ENCODE measurements at places on chromosomes 16 and 17. TPM values are rescaled to one million over a fixed set of nuclear protein-coding genes. Genes with fewer than 3 reads are reported as not detected.

CACNG4 gene
- 0.53 TPM for polyA plus RNA-seq

GRCh38 chr17:57605675-57606105 is 139.4 kb downstream of the CCDC182 start:
- peak; percentile 55 for DNase-seq

DNA sequence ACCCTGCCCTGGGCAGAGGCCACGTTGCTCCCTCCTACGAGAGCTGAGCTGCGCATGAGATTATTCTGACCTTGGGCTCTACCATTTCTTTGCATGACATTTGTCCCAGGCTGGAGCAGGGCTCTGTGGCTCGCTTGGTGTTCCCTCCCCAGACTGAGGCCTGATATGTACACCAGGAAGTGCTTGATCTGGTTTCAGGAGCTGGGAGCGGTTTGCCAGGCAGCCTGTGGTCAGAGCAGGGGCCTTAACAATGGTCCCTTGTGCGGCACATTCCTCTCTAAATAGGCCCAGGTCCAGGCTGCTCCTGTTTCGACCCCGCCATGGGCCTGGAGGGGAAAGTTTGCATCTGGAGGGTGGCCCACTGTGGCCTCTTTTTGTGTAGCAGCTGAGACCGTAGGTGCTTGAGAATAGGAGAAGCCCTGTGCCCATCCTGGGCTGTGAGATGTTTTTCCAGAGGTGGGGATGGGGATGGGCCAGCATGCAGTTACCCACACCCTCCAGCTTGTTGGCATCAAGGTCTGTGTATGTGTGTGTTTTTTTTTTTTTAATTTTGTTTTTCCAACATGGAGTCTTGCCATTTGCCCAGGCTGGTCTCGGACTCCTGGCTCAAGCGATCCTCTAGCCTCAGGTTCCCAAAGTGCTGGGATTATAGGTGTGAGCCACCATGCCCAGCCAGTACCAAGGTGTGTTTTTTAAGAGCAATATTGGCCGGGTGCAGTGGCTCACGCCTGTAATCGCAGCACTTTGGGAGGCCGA is 253.9 kb downstream of the SEC14L1 start:
- DNase-seq, result no peak

DNA sequence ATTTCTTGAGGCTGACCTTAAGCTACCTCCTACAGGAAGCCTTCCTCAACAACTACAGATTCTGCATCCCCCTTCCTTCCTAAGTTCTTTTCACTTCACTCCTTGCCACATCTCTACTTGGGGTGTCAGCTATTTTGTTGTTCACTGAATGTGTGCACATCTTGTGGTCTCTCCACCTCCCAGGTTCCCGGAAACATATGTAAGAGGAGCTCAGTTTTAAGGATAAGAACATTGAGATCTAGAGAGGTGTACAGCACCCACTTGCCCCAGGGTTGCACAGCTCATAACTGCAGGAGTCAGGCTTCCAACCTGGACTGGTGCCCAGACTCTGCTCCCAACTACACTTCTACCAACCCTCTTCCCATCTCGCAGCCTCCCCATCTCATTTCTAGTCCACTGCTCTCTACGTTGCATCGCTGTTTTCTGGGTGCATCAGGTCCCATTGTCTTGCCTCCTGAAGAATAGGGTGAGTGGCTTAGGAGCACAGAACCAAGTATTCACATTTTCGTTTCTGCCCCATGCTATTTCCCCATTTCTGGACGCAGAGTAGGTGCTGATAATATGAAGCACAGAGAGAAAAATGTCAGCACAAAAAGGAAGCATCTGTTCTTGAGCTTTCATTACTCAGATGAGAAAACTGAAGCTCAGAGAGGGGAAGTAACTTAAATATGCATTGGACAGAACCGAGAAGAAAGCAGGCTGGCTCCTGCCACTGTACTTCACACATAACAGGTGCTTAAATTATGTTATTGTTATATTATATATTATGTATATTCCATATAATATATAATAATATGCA is 292.0 kb upstream of the CCL2 start:
- no peak for DNase-seq
